NCI-H1694 (cell line): ENCODE measurements at places on chromosomes 5 and 9.
A peak's percentile ranks its signal among the peaks of the same experiment; 100 is the strongest.

DNA sequence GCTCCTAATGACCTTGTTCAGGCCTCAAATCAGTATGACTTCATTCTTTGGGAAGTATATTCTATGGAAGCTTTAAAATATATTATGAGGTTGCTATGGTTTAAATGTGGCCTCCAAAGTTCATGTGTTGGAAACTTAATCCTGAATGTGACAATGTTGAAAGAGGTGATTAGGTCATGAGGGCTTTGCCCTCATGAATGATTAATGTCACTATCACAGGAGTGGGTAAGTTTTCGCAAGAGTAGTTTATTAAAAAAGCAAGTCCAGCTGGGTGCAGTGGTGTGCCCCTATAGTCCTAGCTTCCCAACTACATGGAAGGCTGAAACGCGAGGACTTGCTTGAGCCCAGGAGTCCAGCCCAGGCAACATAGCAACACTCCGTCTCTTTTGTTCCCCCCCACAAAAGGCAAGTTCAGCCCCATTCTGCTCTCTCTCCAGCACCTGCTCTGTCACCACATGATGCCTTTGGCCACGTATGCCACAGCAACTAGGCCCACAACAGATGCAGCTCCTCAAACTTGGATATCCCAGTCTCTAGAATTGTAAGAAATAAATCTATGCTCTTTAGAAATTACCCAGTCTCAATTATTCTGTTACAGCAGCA lies 105.3 kb downstream of the SIL1 start:
- no peak for DNase-seq

DNA sequence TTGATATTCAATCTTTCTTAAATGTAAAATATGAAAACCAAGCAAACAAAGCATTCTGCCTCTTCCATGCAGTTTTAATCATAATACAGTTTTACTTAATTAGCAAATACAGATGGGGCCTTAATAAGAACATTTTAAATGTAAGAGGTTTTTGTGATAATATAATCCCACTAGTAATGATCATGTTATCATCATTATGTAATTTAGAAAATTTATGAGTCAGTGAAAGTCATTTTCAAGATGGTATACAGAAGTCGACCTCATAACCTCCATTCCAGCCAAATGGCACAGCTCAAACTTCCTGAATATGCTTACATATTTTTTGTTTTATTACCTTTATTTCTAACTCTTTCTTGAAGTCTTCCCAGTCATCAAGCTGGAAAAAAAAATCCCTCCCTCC lies 102.2 kb upstream of the GNA14 start:
- no peak for DNase-seq

GRCh38 chr5:66757219-66757833 lies 161.1 kb downstream of the MAST4 start:
- DNase-seq: peak; percentile 74

DNA sequence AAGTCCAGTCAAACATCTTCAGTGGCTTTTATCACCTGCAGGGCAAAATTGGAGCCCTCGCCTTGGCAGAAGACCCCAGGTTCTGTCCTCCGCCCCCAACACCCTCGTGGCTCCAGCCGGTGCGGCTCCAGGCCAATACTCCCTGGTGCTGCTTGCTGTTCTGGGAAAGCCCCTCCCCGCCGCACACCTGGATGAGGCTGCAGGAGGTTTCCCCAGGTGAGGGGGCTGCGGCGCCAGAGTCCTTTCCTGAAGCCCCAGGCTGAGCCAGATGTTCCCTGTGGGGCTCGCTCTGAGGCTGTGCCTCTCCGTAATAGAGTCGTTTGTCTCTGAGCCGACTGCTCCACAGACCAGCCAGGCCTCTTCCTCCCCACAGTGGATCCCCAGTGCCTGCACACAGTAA lies 375.4 kb upstream of the IRX1 start:
- DNase-seq: no peak

DNA sequence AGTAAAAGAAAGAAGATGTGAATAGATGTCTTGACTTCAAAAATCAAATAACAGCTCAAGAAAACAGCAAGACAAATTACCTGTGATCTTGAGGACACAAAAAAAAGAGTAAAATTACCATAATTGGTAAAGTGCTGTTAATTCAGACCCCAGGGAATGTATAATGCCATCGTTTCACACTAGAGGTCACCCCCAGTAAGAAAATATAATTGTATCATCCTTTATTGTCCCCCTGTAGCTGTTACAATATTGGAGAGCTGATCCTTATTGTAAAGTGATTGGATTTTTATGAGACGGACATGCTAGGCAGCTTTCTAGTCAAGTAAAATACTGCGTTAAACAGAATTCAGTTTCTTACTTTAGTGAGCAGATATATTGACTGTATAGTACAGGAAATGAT lies 377.0 kb downstream of the TLE1 start:
- DNase-seq: no peak

GRCh38 chr9:116090030-116090770 lies 63.4 kb upstream of the PAPPA start:
- no peak for DNase-seq

DNA sequence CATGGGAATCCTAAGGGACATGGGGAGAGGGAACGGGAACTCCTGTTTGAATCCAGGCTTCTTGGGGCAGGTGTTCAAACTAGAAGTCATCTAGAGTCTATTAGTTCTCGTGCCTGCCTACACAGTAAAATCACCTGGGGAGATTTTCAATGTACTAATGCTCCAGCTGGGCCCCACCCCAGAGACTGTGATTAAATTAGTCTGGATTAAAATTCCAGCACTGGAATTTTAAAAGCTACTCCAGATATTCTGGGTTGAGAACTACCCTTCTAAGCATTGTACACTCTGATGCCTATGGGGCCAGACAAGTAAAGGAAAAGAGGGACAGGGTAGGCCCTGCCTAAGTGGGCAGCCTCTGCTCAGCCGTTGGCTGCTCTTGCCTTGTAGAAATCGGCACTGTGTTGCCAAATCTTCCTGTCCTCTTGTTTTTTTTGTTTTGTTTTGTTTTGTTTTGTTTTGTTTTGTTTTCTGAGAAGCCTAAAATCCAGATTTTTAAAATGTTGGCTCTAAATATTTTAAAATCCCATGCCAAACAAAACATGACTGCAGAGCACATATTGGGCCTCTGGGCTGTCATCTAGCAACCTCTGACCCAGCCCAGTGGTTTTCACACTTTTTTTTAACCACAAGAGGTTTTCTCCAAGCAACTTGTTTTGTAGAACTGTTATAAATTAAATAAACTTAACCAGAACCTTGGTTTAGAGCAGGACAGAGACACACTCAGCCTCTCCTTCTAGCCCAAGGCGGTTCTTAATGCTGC lies 29.0 kb downstream of the ADRB2 start:
- no peak for DNase-seq

DNA sequence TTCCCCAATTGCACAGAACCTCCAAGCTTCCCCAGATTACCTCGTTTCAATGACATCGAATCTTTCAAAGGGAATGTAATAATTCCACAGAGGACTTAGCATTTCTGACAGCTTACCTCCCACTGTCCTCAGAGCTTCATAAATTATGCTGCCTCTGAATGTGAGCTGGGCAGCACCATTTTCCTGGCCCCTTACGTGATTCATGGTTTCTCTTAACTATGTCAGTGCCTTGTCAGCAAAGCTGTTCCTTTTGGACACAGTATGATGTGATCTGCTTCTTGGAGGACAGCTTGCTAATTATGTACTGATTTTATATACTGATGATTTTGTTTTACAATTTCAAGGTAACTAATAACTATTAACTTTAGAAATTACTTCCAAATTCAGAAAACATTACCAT lies 27.7 kb upstream of the SSBP2 start:
- no peak for DNase-seq

- DNase-seq: no peak
Measured at GRCh38 chr9:27497883-27498417, 26.1 kb upstream of the IFNK start.

DNA sequence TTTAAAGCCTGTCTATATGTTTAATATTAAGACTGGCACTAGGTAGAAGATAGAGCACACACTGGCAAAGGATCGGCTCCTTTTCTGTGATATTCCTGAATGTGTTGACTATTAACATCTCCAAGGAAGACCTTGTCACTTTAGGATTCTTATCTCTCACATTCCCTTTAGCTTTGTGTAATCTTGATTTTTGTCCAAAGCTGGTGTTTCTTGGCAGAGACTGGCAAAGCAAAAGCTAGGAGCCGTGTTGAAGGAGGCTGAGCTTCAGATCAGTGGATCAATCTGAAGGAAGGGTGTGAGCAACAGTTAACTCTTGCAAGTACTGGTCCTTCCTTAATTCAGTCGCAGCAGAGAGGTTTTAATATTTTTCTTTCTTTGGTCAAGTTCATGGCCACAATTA lies 830.4 kb upstream of the ZNF608 start:
- DNase-seq: no peak

GRCh38 chr9:114549697-114550330 lies 37.8 kb upstream of the ATP6V1G1 start:
- DNase-seq: no peak

- no peak for DNase-seq
Measured at GRCh38 chr5:159805021-159805420, 111.3 kb upstream of the ADRA1B start.

GRCh38 chr9:137593176-137593575 lies 2.9 kb upstream of the ZMYND19 start:
- no peak for DNase-seq

- no peak for DNase-seq
Measured at GRCh38 chr5:1875843-1876659, 6.7 kb downstream of the IRX4 start.

GRCh38 chr9:14311171-14311949 lies 2.6 kb downstream of the NFIB start:
- no peak for DNase-seq

DNA sequence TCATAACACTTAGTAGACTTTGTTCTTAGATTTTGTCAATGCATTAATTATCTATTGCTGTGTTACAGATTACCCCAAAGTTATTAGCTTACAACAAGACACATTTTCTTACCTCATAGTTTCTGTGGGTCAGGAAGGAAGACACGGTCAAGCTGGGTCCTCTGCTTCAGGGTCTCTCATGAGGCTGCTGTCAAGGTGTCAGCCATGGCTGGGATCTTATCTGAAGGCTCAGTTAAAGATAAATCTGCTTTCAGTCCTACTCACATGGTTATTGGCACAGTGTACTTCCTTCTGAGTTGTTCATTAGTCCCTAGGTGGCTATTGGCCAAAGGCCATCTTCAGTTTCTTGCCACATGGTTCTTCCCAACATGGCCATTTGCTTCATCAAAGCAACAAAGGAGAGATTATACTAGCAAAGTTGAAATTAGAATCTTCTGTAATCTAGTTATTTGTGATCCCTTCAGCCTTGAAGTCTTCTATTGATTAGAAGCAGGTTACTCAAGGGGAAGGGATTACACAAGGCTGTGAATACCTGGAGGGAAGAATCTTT lies 25.2 kb downstream of the TDRD7 start:
- no peak for DNase-seq

DNA sequence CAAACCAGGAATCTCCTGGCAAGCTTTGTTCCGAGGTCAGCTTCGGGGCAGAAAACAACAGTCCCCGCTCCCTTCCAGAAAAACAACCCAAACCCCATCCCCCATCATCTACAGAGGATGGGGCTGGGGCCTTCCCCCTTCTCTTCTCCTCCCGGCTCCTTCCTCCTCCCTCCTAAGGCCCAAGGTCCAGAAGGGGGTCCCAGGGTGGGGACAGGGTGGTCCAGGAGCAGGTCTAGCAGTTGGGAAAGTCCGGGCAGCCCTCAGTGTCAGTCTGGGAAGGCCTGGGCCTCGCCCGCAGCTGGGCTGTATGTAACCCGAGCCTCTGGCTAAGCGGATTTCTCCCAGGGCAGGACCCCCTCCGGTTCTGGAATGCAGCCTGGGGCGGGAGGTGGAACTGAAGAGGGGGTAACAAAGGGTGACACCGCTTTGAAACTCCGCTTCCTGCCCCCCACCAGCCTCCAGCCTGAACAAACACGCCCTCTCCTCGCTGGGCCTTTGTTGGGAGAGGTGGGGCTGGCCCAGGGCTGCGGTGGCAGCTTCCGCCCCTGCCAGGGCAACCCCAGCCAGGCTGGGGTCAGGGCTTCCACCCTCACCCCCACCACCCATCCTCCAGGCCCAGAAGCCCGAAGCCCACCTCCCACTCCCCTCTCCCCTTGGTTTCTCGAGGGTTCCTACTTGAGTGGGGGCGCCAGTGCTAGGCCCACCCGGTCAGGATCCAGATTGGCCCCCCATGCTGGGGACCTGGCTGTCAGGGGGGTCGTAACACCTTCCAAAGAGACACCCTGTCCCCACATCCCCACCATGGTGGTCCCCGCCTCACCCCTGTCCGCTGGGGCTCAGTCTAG lies 63.5 kb downstream of the C9orf50 start:
- DNase-seq: no peak

GRCh38 chr9:34072868-34073590 lies 24.3 kb upstream of the UBAP2 start:
- no peak for DNase-seq

DNA sequence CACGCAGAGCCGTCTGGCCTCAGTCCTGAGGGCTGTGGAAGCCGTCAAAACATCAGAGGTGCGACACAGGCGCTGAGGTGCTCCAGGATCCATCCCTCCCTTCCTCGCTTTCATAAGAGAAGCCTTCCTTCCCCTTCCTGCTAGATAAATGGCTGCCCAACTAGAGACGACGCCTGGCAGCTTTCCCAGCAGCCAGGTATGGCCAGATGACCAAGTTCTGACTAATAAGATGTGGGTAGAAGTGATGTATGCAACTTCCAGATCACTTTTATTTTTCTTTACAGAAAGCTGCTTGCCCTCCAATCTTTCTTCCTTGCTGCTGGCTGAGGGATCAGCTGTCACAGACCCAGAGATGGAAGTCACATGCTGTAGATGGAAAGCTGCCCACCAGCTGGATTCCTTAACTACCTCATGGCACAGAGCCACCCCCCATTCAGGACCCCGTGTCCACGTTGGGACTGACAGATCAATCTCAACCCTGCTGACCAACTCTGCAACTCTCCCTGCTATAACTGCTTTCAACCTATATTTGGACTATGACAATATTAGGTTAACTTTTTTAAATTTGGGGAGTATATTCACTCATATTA lies 8.8 kb downstream of the MAPK9 start:
- no peak for DNase-seq

DNA sequence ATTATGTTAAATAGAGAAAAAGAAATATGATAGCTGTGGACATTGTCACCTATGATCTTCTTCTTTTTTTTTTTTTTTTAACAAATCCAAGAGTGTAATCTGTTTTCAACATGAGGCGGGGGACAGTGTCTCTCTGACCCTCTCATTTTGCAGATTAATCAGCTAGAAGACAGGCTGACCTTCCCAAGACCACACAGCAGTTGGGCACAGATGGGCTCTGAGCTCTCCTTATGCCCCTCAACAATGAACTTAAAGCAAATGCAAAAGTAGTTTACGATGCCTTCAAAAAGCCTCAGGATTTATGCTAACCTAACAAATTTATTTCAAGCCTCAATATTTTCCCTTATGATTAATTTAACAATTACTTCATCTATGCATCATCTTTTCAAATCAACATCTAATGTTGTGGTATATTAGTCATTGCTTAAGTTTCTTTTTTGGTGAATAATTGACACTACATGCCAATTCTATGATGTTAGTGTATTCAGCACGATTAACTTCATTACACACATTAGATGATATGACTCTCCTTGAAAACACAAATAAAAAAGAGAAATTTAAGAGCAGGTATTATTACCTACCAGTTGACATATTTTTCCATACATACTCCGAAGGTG lies 7.4 kb downstream of the NFIL3 start:
- DNase-seq: no peak
